ENCODE measurements at places on chromosomes 1 and 21.

- DNase-seq = no peak
Observed at GRCh38 chr1:39737546-39738169, 1.0 kb upstream of the PPIE start.

GRCh38 chr21:36749935-36750575 lies 51.1 kb downstream of the SIM2 start:
- no peak for DNase-seq

DNA sequence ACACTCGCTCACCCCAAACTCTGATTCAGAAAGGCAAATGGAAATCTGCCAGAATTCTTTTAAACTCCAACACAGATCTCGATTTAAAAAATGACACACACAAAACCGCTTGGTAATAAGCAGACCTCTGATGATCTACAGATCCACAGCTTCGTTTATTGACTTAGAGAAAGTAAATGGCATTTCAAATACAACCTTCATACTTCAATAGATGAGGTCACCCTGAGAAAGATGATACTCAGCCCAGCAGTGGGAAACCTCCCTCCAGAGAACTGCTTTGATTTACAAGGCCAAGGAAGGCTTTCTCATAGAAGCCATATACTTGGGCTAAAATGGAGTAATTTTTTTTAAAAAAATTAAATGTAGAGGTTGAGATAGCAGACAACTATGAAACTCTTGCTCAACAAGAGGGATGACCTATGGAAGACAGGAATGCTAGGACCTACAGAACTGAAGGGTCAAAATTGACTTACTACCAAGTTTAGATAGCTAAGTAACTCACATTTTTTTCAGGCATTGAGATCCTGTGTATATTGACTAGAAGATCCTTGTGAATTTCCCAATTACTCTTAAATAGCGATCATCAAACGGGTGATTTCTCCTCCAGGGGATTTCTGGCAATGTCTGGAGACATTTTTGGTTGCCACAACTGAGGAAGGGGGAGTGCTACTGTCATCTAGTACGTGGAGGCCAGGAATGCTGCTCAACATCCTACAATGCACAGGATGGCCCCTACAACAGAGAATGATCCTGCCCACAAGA lies 143.9 kb downstream of the CLIC6 start:
- no peak for DNase-seq

- no peak for DNase-seq
Observed at GRCh38 chr1:179099891-179100290, 18.0 kb downstream of the TOR3A start.

DNA sequence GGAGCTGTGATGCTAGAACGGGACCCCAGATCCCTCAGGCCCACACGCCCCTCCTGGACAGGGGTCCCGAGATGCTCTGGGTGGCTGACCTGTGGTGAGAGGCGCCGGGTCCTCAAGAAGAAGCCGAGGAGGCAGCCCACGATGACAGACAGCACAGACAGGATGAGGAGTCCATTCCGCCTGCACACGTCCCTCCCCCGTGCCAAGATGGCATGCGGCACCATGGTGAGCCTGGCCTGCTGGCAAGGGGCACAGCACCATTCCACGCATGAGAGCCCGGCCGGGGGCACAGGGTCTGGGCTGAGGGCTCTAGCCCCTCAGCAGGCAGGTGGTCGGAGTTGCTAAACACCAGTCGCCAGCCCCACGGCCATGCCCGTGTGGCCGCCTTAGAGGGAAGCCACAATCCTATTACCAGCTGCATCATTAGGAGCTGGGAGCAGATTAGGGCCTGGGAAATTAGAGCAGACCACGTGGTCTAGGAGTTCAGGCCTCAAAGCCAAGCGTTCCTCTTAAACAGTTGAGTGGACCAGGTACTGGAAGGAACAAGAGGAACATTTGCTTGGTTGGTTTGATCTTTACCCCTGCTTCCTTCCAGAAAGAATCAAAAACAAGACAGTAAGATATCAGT lies at the start of gene SLC1A7:
SLC1A7 (minus strand) TSS at position 413 of the 628 bp plus-strand sequence; CDS start at position 224, 189 bp downstream.
- no peak for DNase-seq

- no peak for DNase-seq
Observed at GRCh38 chr1:55252942-55253589, 37.9 kb upstream of the USP24 start.

- no peak for DNase-seq
Observed at GRCh38 chr1:107430540-107431228, 289.8 kb downstream of the NTNG1 start.

GRCh38 chr1:227994632-227995300 lies 12.0 kb upstream of the WNT3A start:
- no peak for DNase-seq

DNA sequence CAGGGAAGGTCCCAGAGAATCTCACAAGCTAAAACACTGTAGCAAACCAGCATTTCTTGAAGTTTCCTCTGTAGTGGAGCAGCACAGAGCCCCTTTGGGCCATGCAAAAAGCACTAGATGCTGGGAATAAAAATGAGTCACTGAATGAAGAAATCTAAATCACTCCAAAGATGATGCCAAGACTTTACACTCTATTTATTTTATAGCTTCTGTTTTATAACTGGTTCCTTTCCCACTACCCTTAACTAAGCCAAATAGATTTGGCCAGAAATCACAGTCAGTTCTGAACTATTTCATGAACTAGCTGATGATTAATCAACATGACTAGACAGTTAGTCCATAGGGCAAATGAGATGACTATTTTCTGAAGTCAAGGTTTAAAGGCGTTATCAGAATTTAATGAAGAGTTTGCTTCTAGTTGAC lies 89.5 kb downstream of the SCMH1 start:
- no peak for DNase-seq

DNA sequence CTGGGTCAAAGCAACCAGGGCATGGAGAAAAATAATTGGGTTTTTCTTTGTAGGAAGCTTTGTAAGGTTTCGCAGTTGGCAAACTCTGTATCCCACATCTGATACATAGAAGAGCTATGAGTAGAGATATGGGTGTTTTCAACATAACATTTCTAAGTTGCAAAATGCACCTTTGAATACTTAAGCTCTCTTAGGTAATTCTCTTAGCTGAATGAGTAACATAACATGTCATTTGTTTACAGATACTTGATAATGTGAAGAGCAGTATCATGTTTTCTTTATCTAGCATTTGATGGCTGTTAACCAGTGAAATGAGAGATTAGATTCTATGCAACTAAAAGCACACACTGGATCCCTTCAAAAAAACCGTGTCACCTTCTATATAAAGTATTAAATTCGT lies 21.6 kb downstream of the RAVER2 start:
- no peak for DNase-seq

DNA sequence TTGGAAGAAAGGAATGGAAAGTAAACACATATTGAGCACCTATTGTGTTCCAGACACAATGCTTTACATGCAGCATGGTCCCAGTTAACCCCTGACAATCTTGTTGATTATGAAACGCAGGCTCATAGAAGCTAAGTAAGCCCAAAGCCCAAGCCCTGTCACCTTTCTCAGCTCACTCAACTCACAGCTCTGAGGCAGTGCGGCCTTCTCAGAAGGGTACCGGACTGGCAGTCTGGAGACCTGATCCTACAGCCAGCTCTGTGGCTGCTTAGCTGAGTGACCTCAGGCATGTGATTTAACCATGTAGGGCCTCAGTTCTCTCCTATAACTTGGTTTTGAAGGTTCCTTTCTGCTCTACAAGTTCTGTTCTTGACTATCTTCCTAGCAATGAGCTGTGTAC lies 464 bp upstream of the RNASEL start:
- no peak for DNase-seq

GRCh38 chr1:6184083-6184783 lies 4.1 kb upstream of the CHD5 start:
- no peak for DNase-seq

- DNase-seq = no peak
Observed at GRCh38 chr1:183520379-183520778, 48.1 kb downstream of the SMG7 start.

DNA sequence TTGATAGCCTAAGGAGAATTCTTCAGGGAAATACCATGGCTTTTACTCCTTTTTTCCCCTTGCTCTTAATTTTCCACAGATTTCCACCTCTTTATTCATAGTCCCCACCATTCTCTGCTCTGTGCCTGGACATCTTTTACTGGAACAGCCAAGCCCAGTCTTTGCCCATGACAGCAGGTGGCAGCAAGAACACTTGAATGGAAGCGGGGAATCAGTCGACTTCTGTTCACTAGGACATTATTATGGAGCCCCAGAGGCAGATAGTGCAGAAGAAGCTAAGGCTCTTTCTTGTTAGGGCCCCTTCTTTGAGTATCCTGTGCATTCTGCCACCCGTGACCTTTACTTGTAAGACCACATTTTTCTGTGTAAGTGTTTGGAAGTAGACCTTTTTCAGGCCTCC lies 6.3 kb downstream of the OR14I1 start:
- DNase-seq = no peak

GRCh38 chr1:162117039-162117774 lies 47.7 kb downstream of the NOS1AP start:
- DNase-seq = no peak

GRCh38 chr1:158689110-158689509 lies 2.6 kb upstream of the SPTA1 start:
- DNase-seq = no peak

GRCh38 chr1:93846992-93847810 lies 31.8 kb downstream of the DNTTIP2 start:
- peak; percentile 80 for DNase-seq

DNA sequence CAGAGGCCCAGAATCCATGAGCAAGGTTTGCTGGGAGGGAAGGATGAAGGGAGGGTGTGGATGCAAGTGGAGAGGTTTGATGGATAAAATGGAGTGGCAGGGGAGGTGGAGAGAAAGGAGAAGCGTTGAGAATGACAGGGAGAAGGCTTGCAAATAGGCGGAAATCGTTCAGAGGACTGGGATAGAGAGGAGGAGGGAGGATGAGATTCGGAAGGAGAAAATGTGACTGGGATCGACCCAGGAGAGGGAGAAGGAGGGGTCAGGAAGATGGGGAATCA lies 376 bp downstream of the AVPR1B start:
- DNase-seq = no peak

- no peak for DNase-seq
Observed at GRCh38 chr1:156742017-156742416, 1.1 kb upstream of the MRPL24 start.

DNA sequence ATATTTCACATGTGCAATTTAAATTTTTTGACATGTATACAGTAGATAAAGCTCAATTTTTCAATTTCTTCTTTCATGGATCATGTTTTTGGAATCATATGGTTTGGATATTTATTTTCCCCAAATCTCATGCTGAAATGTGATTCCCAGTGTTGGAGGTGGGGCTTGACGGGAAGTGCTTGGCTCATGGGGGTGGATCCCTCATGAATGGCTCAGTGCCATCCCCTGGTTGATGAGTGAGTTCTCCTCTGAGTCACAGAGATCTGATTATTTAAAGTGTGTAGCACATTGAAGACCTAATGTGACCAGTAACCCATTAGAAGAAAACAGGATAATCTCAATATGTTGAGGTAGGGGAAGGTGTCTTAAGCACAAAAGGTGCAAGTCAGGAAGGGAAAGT lies 9.1 kb upstream of the IFI16 start:
- DNase-seq = no peak

DNA sequence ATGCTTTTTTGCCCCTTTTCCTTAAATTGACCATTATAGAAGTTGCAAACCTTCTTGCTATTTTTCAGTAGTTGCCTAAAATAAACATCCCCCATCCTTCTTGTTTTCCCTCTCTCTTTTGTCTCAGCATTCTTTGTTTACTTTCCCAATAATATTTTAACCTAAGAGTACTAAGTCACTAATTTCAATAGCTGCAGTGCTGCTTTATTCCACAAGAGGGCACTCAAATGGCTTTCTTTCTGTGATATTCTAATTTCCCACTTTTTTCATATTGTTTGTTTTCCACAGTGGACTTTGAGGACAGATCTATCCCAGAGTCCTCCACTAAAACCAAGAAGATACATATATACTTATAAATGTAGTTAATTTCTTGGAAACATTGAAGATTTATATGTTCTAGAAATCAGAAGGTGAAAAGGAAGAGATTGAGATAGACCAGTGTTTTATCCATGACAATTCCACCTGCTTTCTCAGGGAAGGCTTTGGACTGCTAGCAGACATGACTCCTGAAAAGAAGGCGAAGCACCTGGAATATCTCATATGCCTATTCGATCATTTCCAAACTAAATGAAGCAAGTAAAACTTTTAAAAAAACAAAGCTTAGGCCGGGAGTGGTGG lies 104.8 kb upstream of the GRIK1 start:
- no peak for DNase-seq

GRCh38 chr1:115764541-115764940 lies 4.0 kb downstream of the CASQ2 start:
- DNase-seq = no peak

GRCh38 chr1:234887016-234887900 lies 241.4 kb downstream of the TOMM20 start:
- no peak for DNase-seq

DNA sequence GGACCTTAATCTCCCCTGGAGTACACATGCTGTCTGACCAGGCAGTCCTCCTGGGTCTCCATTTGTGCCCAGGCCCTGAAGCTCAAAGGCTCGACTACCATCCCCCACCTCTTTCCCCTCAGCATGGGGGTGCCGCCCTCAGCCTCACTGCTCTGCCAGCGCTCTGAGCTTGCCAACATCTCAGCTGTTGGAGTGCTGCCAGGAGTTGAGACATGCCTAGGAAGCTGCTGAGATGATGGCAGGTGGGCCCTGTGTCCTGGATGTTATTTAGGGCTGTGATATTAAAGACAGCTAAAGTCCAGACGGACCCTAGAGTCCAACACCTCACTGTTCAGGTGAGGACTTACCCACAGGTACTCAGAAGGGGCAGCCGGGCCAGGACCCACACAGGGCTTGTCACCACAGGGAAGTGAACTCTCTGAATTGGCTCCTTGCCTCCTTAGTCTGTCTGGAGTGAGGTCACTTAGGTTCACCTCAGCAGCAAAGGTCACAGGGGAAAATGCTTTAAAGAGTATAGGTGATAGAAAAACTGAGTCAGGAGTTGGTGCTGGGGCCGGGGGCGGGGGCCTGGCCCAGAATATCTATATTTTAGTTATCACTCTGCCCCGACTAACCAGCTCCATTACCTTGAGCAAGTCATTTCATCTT lies 19.7 kb upstream of the KCNC4 start:
- no peak for DNase-seq

- no peak for DNase-seq
Observed at GRCh38 chr1:44405031-44405797, at the start of gene RNF220. Gene RNF220 (plus strand): TSS chr1:44405255.

GRCh38 chr1:215824245-215824644 lies 257.1 kb downstream of the KCTD3 start:
- DNase-seq = no peak

DNA sequence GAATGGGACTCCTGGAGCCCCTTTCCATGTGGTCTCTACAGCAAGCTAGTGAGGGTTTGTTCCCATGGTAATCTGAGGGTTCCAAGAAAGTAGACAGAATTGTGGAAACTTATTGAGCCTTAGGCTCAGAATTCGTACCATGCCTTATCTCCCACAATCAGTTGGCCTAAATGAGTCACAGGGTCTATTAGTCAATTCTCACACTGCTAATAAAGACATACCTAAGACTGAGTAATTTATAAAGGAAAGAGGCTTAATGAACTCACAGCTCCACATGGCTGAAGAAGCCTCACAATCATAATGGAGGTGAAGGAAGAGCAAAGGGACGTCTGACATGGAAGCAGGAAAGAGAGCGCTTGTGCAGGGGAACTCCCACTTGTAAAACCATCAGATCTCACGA lies 106.6 kb upstream of the CXADR start:
- DNase-seq = no peak
